Tongue (tissue), 3 donors: ENCODE measurements at places on chromosomes 5 and 9.

- no peak for DNase-seq
These were observed 10.2 kb downstream of the MAPK9 start for GRCh38 chr5:180281706-180282105.

GRCh38 chr9:27328483-27328882 is 31.5 kb upstream of the EQTN start:
- no peak for DNase-seq

DNA sequence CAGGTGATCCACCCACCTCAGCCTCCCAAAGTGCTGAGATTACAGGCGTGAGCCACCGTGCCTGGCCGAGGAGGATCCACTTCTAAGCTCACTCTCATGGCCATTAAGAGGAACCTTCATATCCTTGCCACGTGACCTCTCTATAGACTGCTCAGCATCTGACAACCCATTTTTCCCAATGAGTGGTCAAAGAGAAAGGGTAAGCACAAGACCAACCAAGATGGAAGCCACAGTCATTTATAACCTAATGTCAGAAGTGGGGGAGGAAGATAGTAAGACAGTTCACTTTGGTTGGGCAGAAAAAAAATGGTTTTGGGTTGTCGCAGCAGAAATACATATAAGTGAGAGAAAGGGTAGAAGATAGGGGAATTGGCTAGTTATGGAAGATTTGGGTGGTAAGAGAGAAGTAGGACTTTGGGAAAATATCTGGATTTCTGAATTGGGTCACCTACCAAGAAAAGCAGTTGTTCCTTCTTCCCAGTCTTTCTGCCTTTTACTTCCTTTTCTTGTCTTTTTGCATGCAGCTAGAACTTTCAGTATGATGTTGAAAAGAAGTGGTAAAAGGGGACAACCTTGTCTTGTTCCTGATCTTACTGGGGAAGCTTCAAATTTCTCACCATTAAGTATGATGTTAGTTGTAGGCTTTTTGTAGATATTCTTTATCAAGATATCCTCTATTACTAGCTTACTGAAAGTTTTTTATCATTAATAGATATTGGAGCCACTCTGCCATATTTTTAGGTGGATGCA is 15.6 kb downstream of the SNX2 start:
- no peak for DNase-seq

DNA sequence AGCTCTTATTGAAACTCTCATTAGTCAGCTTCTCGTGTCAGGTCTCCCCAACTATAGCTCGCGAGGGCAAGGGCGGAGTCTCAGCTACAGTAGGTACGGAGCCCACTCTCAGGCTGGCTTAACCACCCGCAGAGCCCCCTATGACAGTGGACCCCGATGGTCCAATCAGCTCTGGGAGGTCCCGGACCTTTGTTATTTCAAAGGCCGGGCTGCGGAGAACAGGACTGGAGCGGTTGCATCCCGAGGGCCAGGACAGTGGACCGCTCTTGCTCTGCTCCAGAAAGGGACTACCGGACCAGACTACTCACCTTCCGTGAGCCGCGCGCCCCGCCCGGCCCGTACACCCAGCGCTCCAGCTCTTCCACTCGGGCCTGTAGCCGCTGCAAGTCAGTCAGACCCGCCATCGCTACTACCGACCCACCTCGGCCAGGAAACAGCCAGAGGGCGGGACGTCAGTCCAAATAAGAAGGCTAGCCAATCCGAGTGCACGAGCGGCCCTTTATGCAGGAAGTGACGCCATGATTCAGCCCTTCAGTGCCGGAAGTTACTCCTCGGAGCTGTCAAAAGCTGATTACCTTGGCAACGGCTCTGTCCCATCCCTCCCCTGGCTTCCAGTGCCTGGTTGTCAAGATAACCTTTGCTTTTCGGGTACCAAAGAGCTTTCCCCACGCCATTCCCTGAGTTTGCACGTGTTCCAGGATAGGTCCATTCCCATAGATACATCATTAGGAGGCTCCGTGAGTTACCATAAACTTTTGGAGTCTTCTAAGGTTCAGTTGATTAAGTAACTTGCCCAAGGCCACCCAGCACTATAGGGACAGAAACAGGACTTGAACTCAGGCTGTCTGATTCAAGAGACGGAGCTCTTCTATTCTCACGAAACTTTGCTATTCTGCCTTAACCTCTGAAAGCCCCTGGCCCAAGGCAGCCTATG is at the start of gene DCTN3:
TSS of gene DCTN3 (minus strand) at position 435 of the 934 bp plus-strand sequence. CDS start at position 404, 31 bp downstream.
- DNase-seq = peak; percentile 97

- no peak for DNase-seq
These were observed 269.8 kb upstream of the ZNF462 start for GRCh38 chr9:106593201-106593600.

- DNase-seq = no peak
These were observed 107.7 kb downstream of the CCDC192 start for GRCh38 chr5:127810707-127811490.

DNA sequence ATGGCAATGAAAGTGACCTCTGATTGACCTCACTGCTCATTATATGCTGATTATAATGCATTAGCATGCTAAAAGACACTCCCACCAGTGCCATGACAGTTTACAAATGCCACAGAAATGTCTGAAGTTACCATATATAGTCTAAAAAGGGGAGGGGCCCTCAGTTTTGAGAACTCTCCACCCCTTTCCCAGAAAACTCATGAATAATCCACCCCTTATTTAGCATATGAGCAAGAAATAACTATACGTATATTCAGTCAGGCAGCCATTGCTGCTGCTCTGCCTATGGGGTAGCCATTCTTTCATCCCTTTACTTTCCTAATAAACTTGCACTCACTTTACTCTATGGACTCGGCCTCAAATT is 163.1 kb downstream of the ESM1 start:
- no peak for DNase-seq

GRCh38 chr9:113223963-113224362 is 2.6 kb downstream of the SLC31A1 start:
- DNase-seq = no peak

- no peak for DNase-seq
These were observed 343.7 kb downstream of the GLIS3 start for GRCh38 chr9:3956081-3956671.

DNA sequence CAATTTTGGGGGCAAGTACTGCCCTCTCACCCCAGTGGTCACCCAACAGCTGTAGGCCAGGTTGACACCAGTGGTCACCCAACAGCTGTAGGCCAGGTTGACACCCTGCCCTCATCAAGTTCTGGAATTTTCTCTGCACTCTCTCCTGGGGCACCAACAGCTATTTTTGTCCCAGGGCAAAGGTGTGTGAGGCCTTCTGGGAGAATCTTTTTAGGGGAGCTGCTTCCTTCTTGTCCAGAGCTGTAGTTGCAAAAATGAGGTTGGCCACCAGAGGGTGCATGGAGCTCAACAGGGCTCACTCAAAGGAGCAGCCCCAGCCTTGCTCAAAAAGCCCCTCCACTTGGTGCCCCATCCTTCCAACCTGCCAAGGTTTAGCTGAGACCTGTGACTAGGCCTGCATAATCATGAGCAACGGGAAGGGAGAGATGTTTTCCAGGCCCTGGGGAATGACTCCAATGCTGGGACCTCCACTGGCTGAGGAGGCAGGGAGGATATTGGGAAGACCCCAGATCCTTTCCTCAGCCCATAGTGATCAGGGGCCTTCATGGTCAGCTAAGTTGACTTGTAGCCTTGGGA is 10.6 kb upstream of the P4HA2 start:
- DNase-seq = peak; percentile 86

DNA sequence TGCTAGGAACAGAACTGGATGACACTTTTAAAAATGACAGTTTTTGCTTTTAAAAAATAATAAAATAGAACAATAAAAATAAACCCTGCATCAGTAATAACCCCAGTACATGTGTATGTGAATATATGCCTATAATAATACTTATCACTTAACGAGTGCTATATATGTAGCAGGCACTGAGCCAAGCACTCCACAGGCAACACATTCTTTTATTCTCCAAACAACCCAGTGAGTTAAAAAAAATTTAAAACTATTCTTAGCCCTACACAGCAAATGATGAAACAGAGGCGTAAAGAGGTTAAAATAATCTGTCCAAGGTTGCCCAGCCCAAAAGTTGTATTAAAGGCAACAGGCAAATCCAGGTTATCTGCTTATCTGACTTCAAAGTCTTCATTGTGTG is 124.5 kb upstream of the SMIM23 start:
- peak; percentile 55 for DNase-seq

- no peak for DNase-seq
These were observed 20.0 kb downstream of the MOCS2 start for GRCh38 chr5:53089481-53089991.

DNA sequence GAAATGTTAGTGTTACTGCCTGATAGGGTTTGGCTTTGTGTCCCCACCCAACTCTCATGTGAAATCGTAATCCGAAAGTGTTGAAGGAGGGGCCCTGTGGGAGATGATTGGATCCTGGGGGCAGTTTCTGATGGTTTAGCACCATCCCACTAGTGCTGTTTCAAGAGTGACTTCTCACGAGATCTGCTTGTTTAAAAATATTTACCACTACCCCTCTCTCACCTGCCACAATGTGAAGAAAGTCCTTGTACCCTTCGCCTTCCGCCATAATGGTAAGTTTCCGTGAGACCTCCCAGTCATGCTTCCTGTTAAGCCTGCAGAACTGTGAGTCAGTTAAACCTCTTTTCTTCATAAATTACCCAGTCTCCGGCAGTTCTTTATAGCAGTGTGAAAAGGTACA is 2.6 kb upstream of the RFX3 start:
- no peak for DNase-seq

- DNase-seq = no peak
These were observed 23.8 kb upstream of the NOTCH1 start for GRCh38 chr9:136569526-136570148.

DNA sequence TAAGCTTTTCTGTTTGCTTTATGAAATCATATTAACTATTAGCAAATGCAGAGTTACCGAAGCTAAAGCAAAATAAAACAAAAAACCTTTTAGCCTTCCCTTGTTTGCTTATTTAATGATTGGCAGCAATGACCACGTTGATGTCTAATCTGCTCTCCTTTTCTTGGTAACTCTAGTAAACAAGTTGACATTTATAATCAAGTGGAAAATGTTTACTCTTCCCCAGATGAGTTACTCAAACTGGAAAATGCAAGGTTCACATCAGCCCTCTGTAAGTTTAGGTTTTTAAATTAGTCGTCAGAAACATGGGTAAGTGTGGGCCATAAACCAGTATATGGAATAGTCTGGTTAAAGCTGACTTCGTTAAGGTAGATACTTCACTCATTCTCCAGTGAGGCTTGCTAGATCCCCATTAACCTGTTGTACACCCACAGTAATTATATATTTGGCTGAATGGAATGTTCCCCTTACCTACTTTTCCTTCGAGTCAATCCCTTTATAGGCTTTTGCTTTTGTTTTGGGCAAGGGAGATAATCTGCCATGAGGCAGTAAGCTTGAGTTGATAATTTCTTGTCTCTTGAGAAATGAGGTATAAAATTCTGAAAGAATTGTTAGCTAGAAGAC is 100.9 kb downstream of the GDNF start:
- no peak for DNase-seq
